ENCODE measurements at places on chromosomes 7 and 10. TPM values are rescaled to one million over a fixed set of nuclear protein-coding genes. Genes with fewer than 3 reads are reported as not detected.
A peak's percentile ranks its signal among the peaks of the same experiment; 100 is the strongest.

GIMAP5 gene
- 15.1 TPM for polyA plus RNA-seq

OAT gene
- 90.6 TPM for polyA plus RNA-seq

ANKRD61 gene
- polyA plus RNA-seq = 4.0 TPM

ADAM22 gene
- polyA plus RNA-seq = 20.6 TPM

SLC26A5 gene
- 1.6 TPM for polyA plus RNA-seq

LEP gene
- polyA plus RNA-seq = 0.04 TPM

DNA sequence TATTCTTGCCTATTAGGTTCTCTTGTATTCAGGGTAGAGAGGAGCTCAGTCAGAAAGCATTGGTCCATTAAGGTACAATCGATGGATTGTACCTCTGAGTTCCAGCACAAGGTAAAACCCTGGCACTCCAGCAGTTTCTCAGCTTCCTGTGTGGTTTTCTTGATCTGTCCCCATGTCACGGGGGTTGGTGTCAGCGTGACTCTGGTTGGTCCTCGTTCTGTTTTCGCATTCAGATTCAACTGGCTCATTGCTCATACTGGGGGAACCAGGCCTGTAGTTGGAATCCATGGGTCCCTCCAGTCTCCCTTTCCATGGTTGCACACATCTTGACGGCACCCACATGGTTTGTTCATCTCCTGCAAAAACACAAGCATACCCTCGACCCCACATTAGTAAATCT is 32.7 kb upstream of the RASGEF1A start:
- no peak for DNase-seq

DNA sequence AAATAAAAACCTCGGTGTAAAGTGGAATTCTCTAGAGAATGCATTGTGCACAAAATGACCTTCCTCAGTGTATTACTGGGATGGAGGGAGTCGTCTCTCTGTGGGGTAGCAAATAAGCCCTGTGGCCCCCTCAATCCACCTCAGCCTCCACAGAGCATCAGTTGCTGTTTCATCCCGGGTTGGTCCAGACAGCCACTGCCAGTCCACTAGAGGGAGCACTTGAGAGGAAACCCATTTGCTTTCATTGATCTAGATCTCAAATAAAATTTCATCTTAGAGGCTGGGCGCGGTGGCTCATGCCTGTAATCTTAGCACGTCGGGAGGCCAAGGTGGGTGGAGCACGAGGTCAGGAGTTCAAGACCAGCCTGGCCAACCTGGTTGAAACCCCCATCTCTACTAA is 1128.7 kb downstream of the CNTNAP2 start:
- DNase-seq = no peak

DNA sequence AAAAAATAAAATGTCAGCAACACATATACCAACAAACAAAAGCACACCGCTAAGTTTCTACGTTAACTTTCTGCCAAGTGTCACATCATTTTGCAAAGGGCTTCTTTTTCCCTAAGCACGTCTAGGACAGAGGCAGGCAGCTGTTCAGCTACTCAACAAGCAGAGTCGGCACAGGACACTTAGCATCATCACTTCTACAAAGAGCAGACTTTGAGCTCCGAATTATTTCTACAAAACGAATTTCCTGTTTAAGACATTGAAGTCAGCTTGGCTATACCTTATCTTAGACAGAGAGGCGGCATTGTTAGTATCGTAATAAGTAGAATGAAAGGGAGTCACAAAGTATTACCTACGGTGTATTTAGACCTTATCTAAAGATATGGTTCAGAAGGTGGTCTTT is 110.1 kb downstream of the SVIL start:
- no peak for DNase-seq

- no peak for DNase-seq
These were observed 9.0 kb downstream of the CUTC start for GRCh38 chr10:99740933-99741559.

- no peak for DNase-seq
These were observed 9.3 kb upstream of the SLC25A13 start for GRCh38 chr7:96331233-96331632.

DNA sequence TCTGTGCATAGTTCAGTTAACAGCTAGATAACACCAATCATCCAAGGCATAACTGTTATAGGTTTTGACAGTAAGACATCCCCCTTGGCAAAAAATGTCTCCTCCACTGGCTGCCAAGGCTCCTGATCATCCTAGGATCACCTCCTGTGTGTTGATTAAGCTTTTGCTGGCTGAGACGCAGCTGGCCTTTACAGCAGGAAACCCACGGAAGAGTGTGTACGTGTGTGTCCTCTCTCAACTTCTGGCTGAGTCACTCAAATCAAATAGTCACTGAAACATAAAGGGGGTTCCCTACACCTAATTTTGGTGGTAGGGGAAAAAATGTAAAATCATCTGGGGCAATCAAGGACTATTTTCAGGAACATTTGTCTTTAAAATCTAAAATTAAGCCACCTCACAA is 208.8 kb downstream of the CTNNA3 start:
- no peak for DNase-seq

DNA sequence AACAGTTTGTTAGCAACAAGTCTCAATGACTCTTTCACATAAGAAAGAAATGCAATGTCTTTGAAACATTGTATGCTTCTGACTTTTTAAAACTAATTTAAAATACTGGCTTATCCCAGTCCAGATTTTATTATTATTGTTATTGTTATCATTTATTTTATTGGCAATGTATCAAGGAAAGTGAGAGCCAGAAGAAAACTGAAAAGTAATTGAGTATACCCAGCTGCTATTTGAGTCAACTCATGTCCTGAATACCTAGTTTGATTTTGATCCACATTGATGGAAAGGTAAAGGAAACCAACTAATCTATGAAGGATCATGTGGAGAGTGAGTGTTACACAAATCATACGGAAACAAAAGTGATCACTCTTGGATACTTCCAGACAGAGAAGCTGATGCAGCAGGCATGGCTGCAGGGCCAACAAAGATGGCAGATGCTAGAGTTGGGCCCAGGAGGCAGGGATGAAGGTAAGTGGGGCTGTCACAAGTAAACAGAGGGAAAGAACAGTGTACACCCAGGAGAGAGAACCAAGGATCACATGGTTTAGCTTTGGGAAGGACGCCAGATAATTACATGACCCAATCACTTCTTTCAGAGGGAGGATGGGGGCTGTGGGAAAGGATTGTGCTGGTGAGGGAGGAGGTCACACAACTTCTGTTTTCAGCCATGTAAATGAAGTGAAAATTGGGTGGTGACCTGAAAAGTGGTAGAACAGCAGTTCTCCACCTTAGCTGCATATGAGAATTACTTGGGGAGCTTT is 179.2 kb upstream of the NAMPT start:
- no peak for DNase-seq

DNA sequence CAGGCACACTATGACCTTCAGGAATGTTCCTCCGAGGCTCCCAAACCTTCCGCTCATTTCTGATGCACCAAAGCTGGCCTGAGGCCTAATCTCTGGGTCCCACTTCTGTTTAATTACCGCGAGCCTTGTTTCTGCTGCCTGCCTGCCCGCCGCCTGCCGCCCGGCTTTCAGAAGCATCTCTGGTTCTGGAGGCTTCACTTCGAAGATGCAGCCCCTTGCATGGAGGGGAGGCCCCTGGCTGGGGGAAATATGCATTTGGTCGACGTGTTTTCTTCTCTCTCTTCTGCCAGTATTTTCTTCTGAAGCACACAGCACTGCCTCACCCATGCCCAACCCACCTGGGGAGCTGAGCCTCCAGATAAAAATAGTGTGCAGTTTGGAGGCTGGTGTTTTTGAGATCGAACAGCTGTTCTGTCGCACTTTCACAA is 166.9 kb downstream of the PAXIP1 start:
- no peak for DNase-seq

- peak; percentile 51 for DNase-seq
These were observed 328.9 kb downstream of the RPS24 start for GRCh38 chr10:78362406-78363022.

GRCh38 chr10:23069019-23069815 is 26.2 kb upstream of the MSRB2 start:
- DNase-seq = no peak

DNA sequence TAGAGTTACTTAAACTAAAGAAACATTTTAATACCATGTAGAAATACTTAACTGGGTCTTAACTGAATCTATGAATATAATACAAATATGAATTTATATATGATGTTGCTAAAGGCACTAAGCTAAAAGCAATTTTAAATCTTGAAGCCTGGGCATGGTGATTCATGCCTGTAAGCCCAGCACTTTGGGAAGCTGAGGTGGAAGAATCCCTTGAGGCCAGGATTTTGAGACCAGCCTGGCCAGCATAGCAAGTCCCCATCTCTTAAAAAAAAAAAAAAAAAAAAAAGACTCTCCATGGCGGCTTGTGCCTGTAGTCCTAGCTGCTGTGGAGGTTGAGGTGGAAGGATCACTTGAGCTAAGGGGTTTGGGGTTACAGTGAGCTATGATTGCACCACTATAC is 95.3 kb downstream of the CCSER2 start:
- DNase-seq = no peak

- no peak for DNase-seq
These were observed 59.1 kb upstream of the INPP5A start for GRCh38 chr10:132478341-132479023.

DNA sequence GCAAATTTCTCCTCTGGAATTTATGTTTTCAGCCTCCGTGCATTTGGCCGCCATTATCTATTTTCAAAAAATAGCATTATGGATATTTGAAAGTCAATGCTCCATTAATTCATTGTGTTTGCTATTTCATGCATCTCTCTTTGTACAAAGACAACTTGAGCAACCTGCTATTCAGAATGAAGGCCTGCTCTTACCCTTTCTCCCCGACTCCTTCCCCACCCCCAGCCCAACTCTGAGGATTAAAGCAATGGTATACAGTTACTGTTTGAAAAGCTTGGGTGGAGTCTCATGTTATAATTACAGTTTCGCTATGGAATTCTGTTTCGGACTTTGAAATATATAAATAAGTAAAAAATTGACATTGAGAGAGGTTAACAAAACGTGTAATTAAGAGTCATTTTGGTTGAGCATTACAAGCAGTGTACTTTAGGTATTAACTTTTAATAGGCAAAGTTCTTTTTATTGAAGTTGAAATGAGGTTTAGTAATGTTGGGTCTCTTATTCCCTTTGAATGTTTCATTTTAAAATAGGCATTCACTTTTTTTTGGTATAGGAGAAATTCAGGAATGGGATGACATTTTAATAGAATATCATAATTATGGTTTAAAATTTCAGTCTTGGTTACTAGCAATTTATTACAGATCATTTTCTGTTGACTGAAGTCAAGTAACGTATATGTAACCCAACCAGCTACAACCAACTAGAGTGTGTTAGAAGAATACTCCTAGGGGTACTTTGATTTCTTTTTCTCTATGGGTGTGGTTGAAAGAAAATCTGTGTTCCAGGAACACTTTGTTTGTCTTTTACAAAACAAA is 93.1 kb downstream of the ARID5B start:
- DNase-seq = no peak

- DNase-seq = no peak
These were observed 61.6 kb upstream of the SRPK2 start for GRCh38 chr7:105450177-105450861.

- no peak for DNase-seq
These were observed 471.4 kb downstream of the PTPRN2 start for GRCh38 chr7:158116235-158116634.

DNA sequence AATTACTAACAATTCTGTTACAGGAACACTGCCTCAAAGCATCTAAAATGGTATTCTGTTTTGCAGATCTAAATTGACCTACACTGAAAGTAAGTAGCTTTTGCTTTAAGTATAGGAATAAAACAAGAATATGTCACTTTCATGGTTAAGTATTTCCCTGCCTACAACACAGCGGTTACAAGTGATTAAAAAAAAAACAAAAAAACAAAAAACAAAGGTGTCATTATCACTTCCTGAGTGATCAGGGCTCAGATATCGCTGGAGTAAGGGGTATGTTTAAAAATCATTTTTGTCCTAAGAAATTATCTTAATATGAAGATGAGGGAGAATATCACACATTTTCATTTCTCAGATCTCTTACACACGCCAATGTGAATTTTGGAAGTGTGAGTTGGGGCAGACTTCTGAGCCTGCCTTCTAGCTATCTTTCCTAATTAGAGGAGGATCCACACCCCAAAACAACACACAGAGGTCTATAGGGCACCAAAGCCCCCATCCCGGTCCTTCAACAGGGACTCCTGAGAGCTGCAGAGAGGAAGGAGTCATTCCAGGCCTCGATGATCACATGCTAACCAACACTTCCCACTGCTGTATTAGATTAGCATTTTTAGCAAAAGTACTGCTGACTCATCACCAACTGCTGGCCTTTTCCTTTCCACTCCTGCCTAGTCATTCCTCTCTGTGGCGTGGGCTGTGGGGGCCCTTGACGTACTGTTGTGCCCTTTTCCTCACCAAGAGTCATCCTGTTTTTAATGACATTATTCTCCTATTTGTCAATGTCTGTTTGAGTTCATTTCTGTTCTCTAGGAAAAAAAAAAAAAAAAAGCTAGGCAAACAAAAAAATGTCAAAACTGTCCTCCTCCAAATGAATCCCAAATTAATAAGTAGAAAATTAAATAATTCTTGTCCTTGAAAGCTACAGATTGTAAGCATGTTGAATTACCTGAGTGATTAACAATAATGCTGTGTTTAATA is 31.2 kb downstream of the PRTFDC1 start:
- DNase-seq = peak; percentile 70

DNA sequence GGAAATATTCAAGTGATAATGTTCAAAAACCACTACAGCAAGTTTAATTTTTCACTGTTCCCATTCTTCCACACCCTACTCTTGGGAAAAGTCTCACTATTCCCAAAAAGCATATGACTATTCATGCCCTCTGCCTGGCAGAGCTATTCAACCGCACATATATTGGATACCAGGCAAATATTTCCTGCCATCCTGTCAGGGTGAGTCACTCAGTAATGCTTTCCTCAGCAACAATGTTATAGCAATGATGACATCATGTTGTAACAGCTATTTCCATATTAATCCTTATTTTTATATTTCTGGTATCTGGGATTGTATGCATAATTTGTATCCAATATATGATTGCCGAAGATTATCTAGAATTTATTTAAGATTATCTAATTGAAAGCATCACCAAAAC is 114.0 kb upstream of the PLXDC2 start:
- DNase-seq = no peak

DNA sequence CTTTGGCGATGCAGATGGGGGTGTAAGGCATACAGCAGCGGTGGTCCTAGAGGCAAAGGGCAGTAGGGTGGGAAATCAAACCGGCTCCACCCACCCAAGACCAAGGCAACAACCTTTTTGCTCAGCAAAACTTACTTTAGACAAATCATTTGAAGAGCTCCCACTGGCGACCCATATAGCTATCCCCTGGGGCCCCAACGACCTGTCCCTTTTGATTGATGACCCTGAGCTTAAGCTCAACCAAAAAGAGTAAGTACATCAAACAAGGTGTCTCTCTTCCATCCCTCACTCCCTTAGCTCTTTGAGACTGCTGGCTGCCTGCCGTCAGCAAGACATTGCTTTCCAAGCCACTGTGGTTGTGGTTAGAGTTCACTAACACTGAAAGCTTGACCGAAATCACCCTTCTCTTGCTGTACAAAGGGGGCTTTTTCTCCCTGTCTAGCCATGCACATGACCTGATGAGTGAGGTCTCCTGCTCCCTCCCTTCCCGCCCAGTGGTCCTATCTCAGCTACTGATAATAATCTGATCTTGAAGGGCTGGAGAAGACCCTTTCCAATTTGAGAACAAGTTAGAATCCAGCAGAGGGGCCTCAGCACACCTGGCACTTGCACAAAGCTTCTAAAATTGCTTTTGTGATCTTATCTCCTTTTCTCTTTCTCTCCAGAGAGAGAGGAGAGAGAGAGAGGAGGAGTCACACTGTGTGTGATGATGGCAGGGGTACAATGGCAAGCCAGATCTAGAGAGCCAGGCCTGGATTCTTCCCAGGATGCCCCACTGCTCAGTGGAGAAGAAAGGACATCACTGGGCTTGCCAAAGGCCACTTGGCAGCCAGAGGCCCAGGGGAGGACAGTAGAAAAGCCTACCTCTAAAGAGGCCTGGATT is 42.2 kb downstream of the XPNPEP1 start:
- DNase-seq = no peak

Measured in left lung (tissue), 14 donors.